ENCODE measurements at places on chromosomes 5 and 9. TPM values are rescaled to one million over a fixed set of nuclear protein-coding genes. Genes with fewer than 3 reads are reported as not detected.

Gene CDKN2B
- 0.13 TPM for total RNA-seq

Gene NAIF1
- 6.3 TPM for total RNA-seq

DNA sequence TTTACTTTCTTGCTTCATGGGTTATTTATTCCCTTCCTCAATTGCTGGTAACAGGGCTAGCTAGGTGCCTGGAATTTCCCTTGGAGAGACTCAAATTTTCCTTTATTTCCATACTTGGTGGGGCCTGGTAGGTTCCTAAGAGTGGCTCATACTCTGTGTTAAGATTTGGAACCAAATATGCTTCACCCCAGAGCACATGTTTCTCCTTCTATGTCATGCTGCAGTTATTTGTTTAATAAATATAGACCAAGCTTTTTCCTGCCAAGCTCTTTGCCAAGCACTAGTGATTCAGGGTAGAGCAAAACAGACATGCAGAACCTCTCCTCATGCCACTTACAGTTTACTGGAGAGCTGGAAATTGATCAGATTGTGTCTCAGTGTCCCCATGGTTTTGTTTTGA is 290.3 kb upstream of the SGCD start:
- no peak for DNase-seq
- no peaks in the 10 kb centered on the region for H3K27me3 ChIP-seq
- H3K4me1 ChIP-seq, result no peaks in the 10 kb centered on the region
- H3K4me3 ChIP-seq, result no peak overlapping the region

GRCh38 chr5:151935135-151935695 is 10.6 kb upstream of the GLRA1 start:
- H3K36me3 ChIP-seq, result peaks cover 4% of the 10 kb centered on the region
- DNase-seq, result no peak
- no peak overlapping the region for H3K4me3 ChIP-seq

Measured in H9 (cell line).